ENCODE measurements at places on chromosomes 7 and 10. TPM values are rescaled to one million over a fixed set of nuclear protein-coding genes. Genes with fewer than 3 reads are reported as not detected.

CC2D2B gene
- 1.8 TPM for total RNA-seq

DNA sequence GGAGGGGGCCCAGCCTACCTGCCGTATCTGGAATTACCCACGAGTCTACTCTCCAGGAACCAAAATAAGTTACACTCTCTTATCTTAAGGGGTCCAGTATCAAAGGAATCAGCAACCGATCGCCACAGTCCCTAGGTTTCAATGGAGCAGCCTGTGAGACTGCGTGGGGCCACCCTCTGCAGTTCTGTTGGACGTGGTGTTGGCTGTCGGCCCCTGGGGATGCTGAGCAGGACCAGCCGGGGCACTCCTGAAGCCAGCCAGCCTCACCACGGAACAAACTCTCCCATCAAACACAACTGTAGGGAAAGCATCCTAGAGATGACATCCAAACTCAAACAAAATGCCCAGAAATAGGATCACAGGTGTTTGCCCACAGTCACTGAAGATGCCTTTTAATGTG is 25.5 kb upstream of the ABLIM1 start:
- no peak for DNase-seq

DNA sequence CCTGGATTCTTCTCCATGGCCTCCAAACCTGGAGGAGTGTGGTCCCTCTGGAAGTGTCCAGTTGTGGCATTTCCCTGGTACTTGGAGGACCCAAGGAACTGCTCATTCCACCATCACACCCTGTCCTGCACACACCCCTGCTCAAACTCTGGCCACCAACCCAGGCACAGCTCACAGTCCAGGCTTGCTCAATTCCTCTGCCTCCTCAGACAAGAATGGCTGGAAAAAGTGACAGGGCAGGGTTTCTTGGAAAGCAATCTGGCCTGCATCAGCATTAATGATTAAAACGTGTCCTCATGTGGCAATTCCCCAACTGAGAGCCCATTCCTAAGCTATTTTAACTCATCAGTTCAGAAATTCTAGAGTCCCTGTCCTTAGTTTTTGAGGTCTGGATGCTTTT is 17.2 kb upstream of the TPST1 start:
- peak; percentile 80 for DNase-seq

DNA sequence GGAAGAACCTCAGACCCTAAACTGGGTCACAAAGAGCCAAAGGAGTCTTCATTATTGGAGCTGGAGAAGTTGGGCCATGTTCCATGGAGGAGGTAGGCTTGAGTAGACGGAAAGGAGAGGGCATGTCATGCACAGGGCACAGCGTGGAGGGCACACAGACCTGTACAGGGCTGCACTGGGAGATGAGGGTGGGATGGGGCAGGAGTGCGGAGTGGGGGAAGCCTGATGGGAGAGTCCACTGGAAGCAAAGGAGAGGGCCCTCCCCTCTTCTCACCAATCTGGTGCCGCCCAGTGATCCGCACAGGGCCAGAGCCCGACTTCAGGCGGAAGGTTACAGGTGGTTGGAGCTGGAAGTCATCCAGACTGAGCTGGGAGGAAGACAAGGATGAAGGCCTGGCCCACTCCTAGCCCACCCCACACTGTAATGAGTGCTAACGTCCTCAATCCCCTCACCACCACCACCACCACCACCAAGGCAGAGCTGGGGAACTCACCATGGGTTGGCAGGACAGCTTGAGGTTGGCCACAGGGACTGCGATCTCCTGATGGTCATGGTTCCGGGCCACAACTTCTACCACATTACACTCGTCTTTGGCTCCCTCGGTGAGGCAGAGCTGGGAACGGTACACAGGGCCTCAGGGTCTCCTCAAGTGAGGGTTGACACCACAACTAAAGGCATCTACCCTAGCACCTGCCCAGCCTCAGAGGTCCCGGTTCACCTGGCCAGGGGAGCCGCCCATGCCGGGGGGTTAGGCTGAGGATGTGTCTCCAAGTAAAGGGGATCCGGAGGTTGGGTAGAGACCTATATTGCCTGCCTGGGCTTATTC is 1.0 kb downstream of the NPM3 start:
- no peak for DNase-seq

DNA sequence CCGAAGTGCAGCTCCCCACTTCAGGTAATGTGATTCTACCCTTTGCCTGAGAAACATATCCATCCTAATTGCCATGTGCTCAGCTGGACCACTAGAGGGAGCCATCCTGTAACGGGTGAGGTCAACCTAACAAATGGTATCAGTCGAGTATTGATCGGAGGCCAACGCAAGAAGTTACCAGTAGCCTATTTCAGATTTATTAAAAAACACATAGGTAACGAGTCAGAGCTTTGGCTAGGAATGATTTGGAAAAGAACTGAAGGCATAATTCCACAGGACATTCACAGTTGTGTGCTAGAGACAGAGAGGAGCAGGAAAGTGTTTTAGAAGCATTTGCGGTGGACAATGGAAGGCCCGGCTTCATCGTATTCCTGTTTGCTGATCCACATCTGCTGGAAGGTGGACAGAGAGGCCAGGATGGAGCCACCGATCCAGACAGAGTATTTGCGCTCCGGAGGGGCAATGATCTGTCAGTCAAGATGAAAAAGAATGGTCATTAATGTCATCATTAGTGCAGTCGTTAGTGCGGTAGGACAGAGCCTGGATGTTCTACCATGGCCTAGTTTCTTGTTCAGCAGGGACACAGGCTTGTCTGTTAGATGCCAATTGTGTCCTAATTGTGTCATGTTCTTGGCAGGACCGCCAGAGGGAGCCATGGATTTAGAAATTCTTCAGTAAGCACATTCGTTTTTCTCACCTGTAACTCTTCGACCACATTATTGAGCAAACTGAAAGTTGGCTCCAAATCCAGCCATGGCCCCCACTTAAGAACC is 17.5 kb downstream of the ACTA2 start:
- peak; percentile 77 for DNase-seq

SPAM1 gene
- not detected for total RNA-seq
